ENCODE measurements at places on chromosomes 7 and 10.

DNA sequence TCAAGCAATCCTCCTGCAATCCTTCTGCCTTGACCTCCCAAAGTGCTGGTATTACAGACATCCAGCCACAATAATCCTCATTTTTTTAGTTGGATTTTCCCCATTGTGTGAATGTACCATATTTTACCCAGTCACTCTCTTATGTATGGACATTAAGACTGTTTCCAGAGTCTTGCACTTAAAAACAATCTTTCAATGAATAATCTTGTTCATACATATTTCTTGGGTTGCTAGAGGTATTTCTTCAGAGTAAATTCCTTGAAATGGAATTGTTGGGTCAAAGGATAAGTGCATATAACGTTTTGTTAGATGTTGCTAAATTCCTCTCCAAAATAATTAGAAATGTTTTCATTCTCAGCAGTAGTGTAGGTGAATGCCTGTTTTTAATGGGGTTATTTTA lies 283.1 kb upstream of the KAT6B start:
- DNase-seq: no peak

GRCh38 chr10:127577376-127578258 lies 28.5 kb downstream of the NPS start:
- no peak for DNase-seq

DNA sequence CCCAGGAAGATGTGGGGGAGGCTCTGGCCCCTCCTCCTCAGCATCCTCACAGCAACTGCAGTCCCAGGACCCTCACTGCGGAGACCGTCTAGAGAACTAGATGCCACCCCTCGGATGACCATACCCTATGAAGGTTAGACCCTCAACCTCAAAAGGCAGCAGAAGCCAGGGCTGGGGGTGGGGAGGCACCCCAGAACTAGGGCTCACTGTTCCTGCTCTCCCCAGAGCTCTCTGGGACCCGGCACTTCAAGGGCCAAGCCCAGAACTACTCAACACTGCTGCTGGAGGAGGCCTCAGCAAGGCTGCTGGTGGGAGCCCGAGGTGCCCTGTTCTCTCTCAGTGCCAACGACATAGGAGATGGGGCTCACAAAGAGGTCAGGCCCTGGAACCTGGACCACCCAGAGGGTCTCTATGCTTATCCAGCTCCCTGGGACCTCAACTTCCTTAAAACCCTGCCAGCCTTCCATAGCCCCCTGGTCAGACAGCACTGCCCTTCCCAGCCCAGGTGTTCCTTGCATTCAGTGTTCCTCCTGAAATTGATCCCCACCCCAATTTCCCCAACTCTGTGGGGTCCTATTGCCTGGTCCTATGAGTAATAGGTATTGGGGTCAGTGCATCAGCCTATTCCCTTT lies 3.7 kb downstream of the SEMA4G start:
- no peak for DNase-seq

DNA sequence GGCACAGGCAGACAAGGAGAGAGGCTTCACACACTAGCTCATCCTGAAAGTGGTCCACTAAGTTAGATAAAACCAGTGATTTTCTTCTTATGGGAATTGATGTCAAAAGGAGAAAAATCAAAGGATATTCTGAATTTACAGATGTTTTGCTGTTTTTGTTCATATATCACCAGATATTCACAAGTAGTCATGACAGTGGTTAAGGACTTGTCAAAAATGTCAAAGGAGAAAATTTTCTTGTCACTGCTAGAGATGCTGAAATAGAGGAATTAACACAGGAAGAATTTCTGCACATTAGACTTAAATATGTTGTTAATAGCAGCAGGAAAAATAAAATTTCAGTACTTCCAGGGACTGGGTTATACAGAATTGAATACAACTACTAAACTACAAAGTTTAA lies 78.3 kb downstream of the PRTFDC1 start:
- DNase-seq: no peak

GRCh38 chr7:19089378-19089777 lies 28.1 kb downstream of the TWIST1 start:
- DNase-seq: no peak

DNA sequence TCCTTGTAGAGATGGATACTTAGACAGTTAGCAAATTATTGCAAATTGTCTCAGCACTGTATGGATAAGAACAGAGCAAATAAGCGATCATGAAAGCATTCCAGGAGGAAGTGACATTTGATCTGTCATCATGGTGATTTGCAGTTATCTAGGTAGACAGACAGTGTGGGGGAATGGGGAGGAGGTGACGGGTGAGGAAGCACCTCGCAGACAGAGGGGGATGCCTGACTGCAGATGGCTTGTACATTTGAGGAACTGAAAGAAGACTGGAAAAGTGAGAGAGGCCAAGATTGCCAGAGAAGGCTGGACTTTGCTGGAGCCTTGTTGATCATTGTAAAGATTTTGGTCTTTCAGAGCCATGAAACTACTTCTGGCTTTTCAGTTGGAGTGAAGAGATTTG lies 318.2 kb upstream of the CELF2 start:
- DNase-seq: no peak

DNA sequence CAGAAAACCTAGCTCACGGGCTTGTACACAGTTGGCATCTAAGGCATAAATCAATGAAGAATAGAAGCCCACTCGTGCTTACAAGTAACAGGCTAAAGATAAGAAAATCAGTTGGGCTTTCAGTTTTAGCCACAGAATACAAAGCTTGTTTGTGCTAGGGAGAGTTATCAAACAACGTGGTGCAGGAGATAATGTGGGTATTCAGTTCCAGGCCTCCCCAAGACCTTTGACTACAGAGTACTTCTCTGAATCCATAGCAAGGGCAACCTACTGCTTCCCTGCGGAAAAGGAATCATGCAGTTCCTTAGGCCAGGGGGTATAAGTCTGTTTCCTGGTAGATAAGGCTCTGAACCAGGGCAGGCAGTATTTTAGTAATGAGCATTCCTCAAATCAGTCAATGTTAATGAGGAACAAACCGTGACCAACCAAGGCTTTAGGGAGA lies 219.5 kb upstream of the CSTF2T start:
- no peak for DNase-seq

- DNase-seq: no peak
These were observed 271.2 kb downstream of the MAGI2 start for GRCh38 chr7:79182283-79182682.

DNA sequence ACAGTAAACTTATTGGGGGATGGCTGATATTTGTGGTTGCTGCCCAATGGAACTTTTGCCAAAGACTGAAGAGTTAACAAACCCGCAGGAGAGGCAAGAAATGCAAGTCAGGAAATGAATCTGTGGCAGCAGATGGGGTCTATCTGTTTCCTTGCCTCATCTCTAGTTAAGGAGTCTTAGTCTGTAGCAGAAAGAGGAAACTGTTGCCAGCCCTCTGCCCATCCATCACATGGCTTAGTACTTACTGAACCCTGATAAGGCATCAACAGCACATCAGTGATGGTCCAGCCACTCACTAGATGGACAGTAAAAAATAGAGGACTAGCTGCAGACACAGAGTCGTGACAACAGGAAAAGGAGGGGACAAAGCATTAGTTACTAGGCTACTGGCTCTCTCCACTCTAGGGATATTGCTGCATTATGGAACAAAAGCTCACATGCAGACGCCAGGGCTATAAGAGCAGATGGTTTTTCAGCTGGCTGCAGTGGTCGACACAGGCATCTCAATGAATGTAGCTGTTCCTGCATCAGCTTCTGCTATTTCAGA lies 614.7 kb downstream of the PARD3 start:
- no peak for DNase-seq

DNA sequence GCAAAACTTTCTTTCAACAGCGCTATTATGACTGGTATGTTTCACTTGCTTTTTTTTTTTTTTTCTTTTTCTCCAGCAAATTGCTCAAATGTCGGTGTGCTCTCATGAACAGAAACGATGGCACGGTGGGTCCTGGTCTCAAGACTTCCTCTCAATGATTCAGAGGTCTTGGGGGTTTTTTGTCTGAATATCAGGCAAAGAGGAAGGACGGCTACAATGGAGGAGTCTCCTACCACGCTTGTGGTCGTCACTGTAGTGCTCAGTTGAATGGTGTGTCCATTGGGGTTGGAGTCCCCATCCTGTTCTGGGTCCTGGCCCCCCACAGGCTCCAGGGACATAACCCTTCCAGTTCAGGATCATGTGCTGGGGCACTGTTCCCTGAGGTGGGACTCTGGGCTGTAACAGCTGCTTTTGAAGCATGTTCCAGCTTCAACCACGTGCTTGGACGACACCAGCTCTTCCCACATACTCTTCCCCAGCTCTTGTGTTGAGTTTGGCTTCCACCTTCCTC lies 266.7 kb upstream of the KLF6 start:
- DNase-seq: no peak

- DNase-seq: no peak
These were observed 1224.6 kb upstream of the LRRTM3 start for GRCh38 chr10:65701168-65701776.

GRCh38 chr7:40401406-40401805 lies 266.6 kb downstream of the SUGCT start:
- DNase-seq: no peak

GRCh38 chr7:98051118-98051744 lies 55.4 kb upstream of the LMTK2 start:
- DNase-seq: peak; percentile 3

Data from stimulated activated CD4-positive, alpha-beta T cell treated with anti-CD3 and anti-CD28 coated beads, Interleukin-15, amount 100 ng/mL, for 1 hour (primary cell).